MM.1S (cell line): ENCODE measurements at places on chromosomes 12 and 14.

DNA sequence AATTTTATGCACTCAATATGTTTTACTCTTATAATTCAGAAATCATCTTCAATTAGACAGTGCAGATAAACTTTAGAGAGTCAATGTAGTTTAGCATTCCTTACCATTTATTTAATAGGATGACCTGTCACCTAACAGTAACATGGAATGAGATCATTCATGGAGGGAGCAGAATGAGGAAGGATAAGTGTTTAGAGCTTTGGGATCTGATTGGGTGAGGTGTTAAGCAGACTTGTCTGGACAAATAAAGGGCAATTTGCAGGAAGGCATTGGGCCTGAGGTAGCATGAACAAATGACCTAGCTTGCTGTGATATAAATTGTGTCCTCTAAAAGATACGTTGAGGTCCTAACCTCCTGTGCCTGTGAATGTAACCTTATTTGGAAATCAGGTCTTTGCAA is 187.4 kb downstream of the C12orf42 start:
- no peaks in the 10 kb centered on the region for H3K27me3 ChIP-seq
- no peaks in the 10 kb centered on the region for H3K36me3 ChIP-seq
- DNase-seq = no peak
- no peak overlapping the region for H3K4me3 ChIP-seq
- H3K4me1 ChIP-seq = 0 out of 2 replicates have a peak, but pooled peaks cover 9% of the 10 kb centered on the region
- no peak overlapping the region for H3K27ac ChIP-seq

GRCh38 chr12:70367258-70368141 is 1.4 kb downstream of the KCNMB4 start:
- H3K27ac ChIP-seq = no peak overlapping the region
- no peaks in the 10 kb centered on the region; the same call in 1 of the 2 replicates for H3K4me1 ChIP-seq
- no peaks in the 10 kb centered on the region for H3K36me3 ChIP-seq
- peak overlapping the region; percentile 88 for H3K4me3 ChIP-seq
- H3K27me3 ChIP-seq = peaks cover 19% of the 10 kb centered on the region; the same call in 1 of the 2 replicates
- DNase-seq = no peak

- peak; percentile 49 for DNase-seq
- no peak overlapping the region for H3K27ac ChIP-seq
Observed at GRCh38 chr12:15273896-15274295, 48.4 kb upstream of the PTPRO start.

DNA sequence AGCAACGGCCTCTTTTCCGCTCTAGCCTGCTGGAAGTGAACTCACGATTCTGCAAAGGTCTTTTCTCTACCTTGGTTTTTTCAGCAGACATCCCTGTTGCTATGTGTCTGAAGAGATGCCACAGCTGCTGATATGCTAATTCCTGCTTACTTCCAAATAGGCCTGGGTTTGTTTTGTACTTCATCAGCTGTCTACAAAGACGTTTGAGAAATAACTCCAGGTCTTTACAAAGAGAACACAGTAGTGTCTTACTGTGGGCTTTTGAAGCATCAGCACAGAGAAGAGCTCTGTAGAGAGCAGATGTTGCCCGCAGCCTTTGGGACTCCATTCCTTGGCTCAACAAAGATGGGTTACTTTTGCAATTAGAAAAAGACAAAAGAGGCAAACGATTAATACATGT is 1366.5 kb downstream of the AACS start:
- H3K27ac ChIP-seq = no peak overlapping the region
- no peak for DNase-seq
- no peaks in the 10 kb centered on the region for H3K36me3 ChIP-seq
- H3K4me3 ChIP-seq = no peak overlapping the region
- H3K27me3 ChIP-seq = no peaks in the 10 kb centered on the region
- no peaks in the 10 kb centered on the region for H3K4me1 ChIP-seq

GRCh38 chr14:96095058-96095457 is 55.9 kb downstream of the C14orf132 start:
- H3K27me3 ChIP-seq = no peaks in the 10 kb centered on the region
- H3K36me3 ChIP-seq = no peaks in the 10 kb centered on the region

DNA sequence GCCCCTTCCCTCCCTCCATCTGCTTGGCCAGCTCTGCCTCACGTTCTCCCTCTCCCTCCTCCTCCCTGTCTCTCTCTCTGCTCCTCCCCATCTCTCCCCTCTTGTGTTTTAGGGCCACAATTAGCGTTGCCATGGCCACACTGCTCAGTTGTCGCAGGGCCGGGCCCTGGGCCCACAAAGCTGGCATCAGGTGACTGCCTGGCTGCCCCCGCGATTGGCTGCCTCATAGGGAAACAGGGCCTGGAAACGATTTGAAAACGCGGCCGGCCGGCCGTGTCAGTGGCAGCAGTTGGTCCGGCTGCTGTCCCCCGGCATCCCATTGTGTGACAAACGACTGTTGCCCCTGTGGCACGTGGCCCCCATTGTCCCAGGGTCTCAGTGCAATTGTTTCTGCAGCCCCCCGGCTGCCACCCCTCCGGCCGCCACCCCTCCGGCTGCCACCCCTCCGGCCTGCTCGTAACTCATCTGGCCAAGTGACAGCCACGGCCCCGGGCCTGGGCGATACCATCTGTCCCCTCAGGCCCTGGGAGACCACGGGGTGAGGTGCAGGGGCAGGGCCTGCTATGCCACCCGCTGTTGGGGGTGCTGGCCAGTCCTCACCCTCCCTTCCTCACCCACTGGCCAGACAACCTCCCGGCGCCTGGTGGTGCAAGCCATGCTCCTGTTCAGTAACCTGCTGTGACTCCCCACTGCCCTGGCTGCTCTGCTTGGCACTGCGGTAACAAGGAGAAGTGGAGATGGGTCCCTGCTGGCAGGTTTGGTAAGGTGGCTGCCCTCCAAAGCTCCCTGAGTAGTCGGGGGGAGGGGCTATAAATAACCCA is 17.4 kb downstream of the FOXN4 start:
- peaks cover 24% of the 10 kb centered on the region for H3K27me3 ChIP-seq
- no peaks in the 10 kb centered on the region for H3K36me3 ChIP-seq
- H3K4me3 ChIP-seq = no peak overlapping the region
- H3K27ac ChIP-seq = no peak overlapping the region
